NB4 (cell line): ENCODE measurements at places on chromosomes 2 and 18.

DNA sequence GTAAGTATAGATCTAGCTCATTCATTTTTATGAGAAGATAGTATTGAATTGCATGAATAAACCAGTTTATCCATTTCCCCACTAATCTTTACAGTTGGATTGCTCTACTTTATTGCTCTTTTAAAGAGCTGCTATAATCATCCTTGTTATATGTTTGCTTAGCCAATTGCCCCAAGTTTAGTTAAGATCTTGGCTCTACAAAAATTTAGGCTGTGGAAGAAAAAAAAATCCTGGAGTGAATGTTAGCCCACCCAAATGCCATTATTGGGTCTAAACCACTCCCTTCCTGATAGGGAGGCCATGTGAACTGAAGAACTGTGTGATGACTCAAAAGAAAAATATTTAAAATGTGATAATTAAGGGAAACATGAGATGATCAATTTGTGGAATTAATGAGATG is 2.9 kb downstream of the ALS2 start:
- no peak for DNase-seq

GRCh38 chr18:8847066-8847755 is 141.9 kb downstream of the MTCL1 start:
- no peak for DNase-seq

- peak; percentile 90 for DNase-seq
Measured at GRCh38 chr2:239273280-239274234, 127.3 kb downstream of the HDAC4 start.

DNA sequence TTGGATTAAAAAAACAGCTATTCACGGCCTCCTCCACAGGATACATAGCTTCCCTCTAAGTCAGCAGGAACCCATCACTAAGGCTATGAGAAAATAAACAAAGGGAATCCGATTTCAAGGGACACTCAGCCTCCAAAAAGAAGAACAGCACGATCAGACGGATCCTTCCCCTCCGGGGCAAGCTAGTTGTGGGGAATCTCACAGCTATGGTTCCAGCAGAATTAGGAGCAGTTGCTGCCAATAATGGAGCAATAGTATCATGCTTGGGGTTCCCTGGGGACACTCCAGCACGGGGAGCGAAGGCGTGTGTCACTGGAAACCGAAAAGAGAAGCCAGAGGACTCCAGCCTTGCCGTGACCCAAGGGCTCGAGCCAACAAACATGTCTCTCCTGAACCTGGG is 163.1 kb downstream of the TTC32 start:
- no peak for DNase-seq

- no peak for DNase-seq
Measured at GRCh38 chr2:226665306-226665831, 134.3 kb downstream of the IRS1 start.

DNA sequence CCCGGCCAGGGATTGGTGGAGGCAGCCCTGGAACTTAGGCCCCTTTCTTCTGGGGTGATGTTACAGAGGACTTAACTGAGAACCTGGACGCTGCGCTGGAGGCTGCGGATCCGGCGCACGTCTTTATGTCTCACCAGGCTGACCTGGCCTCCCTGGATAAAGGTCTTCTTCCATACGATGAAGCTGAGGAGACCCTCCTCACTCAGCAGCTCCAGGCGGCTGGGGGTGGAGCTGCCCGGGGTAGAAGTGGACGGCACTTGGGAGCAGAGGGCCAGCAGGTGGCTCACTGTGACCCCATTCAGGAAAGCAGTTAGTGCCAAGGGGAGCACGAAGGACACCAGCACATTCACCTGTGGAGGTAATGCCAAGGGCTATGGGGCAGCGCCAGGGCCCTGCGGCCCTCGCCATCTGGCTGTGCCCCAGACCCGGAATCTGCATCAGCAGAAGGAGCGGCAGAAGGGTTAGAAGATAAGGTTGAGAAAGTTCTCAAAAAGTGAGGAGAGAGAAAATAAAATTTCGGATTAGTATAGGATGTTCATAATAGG is 8.0 kb downstream of the NTSR2 start:
- DNase-seq, result no peak

DNA sequence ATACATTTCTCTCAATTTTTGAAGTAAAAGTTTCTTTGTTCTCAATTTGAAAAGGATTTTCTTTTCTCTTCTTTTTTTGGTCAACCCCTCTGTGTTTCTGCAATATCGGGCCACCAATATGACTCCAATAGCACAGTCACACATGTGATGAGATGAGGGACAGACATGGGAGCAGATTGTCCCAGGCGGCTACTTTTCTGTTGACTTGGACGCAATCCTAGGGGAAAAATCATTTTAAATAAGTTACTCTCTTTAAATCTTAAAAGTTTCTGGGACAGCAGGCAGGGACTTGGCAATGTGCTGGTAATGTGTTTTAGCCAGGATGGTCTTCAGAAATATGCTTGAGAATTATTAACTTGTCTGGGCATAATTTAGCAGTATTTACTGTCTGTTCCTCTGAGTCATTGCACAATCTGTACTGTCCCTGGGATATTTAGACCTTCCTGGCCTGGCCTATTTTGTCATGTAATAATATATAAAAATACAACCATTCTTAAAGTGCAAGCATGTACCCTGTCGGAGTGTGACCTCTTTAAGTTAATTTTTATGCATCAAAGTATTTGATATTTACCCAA is 388.5 kb upstream of the FANCL start:
- DNase-seq, result no peak

DNA sequence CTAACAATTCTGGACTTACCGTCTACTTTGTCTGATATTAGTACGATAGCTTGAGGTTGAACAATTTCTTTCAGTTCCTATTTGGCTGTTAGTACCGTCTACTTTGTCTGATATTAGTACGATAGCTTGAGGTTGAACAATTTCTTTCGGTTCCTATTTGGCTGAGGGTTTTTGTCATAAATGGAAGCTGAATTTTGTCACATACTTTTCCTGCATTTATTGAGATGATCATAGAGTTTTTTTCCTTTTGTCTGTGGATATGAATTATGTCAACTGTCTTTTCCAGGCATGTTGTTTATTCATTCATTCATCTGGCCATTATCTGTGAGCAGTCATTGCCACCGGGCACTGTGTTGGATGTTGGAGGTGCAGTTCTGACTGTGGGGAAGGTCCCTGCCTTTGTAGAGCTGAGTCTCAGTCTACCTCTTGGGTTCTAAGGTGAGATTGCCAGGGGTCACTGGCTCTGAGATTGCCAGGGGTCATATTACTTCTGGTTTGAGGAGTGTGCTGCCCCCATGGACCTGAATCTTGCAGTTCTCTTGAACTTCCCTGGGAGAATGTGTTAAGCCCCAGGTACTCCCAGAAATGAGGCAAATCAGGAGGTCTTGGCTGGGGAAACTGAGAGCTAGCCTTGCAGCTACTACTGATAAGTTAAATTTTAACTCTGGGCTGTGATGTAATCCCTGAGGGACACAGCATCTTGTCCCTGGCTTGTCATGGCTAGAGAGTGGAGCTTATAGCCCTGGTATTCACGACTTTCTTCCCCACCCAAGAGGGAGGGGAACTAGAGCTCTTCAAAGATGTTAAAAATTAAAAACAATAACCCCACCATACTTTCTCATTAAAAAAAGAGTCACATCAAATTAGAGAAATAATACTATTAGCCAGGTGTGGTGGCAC is 89.1 kb upstream of the MBOAT2 start:
- DNase-seq, result no peak

DNA sequence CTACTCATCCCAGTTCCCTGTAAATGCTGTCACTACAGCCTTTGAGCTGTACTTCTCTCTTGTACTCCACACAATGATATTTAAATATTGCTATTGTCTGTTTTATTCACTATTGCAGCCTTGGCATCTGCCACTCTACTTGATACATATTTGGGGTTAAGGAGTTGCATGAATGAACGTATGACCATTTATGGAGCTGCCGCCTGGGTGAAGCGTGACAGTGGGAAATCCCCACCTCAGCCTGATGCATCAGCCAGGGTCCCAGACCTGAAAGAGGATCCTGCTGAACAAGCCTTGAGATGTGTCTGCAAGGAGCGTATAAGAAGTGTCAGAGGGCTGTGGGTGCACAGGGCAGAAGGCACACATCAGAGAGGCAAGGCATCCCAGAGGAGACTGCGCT is 39.1 kb downstream of the MRPL35 start:
- DNase-seq, result peak; percentile 18

DNA sequence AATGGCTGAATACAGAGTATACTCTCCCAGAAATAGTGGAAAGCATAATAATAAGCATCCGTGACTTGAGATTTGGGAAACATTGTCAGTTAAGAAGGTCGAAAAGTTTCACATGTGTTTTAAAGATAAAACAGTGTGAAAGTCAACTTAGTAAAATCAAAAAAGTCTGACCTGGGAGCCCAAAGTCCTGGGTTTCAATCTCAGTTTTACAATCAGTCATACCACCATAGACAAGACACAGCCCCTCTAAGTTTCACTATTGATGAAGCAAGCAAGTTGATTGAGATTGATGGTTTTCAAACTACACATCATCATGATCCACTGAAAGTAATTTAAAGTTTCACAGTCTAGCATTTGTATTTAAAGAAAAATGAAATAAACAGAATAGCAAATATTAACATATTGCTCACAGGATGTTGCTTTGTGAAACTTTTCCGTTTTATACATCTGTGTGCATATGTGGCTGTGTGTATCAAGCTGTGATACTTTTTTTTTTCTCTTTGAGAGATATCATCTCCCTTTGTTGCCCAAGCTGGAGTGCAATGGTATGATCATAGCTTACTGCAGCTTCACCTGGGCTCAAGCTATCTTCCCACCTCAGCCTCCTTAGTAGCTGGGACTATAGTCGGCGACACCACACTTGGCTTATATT is 71.1 kb downstream of the PIK3C3 start:
- DNase-seq, result no peak

- no peak for DNase-seq
Measured at GRCh38 chr2:9649261-9649660, 18.5 kb upstream of the YWHAQ start.

- no peak for DNase-seq
Measured at GRCh38 chr2:1265454-1265853, 147.8 kb upstream of the TPO start.

DNA sequence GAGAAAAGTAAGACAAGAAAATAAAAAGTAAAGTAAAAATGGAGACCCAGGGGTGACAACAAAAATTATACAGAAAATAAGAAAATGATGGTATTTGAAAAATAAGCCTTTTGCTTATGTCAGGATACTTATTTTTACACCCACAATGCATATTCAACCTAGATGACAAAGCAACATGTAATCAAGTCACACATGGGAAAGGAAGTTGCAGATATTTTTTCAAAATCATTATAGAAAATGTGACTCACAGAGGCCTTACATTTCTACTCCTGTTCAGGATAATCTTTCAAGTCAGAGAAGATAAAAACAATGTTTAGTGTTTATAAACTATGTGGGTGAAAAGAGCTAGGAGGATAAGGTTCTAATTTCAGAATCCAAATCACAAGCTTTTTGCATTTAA is 275.3 kb upstream of the UBE2E3 start:
- no peak for DNase-seq

- no peak for DNase-seq
Measured at GRCh38 chr18:58253871-58254270, 209.8 kb downstream of the NEDD4L start.

DNA sequence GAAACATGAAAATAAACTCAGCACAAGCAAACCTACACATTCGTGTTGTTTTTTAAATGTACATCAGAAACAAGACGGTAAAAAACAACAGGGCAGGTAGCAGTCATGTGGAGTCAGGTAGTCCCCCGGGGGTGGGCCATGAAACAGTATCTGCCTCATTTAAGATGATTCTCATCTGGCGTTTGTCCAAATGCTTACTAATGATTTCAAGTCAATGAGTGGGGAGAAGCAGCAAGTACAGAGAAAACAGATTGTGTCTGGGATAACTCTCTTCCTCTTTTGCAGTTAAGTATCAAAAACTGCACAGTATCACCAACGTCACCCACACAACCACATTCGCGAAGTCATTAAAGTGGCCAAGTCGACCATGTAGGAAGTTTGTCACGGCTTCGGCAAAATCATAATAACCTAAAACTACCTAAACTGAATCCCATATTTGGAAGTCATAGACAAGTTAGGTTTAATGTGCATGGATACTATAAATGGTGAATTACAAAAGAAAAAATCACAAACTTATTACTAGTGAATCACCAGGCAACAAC is 1.3 kb downstream of the LAPTM4A start:
- DNase-seq, result peak; percentile 82

DNA sequence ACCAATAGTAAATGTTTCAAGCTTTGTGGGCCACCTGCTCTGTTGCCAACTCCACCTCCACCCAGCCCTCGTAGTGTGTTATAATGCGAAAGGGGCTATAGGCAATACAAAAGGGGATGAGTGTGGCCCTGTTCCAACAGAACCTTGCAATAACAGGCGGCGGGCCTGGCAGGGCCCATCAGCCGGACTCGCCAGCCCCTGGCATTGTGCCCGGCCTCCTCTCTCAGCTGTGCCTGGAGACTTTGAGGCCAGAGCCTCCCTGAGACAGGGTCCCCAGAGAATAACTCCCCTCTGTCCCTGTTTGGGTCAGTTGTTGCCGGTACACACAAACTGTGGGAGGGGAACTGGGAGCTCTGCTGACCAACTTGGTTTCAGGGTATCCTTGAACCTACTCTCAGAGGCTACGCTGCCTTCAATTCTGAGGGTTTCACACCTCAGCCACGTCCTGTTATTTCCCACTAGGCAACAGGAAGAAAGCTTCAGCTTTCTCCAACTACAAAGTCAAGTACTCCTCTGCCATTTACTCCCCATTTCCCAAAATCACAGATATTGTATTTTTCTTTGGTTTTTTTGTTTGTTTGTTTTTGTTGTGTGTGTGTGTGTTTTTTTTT is 58.0 kb upstream of the ZNF236 start:
- no peak for DNase-seq

- no peak for DNase-seq
Measured at GRCh38 chr2:104638190-104638858, 215.6 kb upstream of the POU3F3 start.

DNA sequence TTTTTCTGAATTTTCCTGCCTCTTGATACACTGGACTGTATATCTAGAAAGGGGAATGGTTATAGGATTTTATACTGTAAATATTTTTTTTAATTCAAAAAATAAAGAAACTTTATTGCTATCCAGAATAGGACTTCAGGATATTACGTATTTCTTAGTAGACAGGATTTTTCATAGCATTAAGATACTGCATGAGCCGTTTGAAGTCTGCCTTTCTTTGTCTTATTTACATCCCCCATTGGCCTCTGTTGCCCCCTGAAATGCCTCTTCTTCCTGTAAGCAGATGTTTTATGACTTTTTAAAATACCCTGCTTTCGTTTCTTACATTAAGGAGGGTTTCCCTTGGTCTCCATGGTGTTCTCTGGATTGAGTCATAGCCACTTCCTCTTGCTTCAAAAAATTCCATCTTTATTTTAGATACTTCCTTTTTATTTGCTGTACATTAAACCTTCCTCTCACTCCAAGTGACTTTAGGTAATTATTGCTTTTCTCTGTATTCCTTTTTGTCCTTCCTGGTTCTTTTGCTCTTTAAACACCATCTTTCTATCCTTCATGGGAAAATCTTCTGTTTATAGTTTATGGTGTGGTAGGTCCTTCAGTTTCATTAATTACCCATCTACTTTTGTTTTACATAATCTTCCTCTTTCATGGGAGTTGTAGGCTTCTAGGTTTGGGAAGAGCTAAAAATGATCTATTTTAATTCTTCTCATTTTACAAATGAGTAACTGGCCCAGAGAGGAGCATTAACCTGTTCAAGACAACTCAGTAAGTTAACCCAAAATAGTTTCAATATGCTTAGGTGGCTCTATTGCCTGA is 72.6 kb downstream of the ZNF532 start:
- DNase-seq, result peak; percentile 27

- DNase-seq, result peak; percentile 27
Measured at GRCh38 chr2:41495050-41495449, 552.8 kb upstream of the PKDCC start.

GRCh38 chr2:41207578-41207977 is 755.7 kb upstream of the SLC8A1 start:
- DNase-seq, result no peak
